Activated gamma-delta T cell treated with Interleukin-2 at 50 U/mL for 16 hours (primary cell): ENCODE measurements at places on chromosomes 2 and 18.

DNA sequence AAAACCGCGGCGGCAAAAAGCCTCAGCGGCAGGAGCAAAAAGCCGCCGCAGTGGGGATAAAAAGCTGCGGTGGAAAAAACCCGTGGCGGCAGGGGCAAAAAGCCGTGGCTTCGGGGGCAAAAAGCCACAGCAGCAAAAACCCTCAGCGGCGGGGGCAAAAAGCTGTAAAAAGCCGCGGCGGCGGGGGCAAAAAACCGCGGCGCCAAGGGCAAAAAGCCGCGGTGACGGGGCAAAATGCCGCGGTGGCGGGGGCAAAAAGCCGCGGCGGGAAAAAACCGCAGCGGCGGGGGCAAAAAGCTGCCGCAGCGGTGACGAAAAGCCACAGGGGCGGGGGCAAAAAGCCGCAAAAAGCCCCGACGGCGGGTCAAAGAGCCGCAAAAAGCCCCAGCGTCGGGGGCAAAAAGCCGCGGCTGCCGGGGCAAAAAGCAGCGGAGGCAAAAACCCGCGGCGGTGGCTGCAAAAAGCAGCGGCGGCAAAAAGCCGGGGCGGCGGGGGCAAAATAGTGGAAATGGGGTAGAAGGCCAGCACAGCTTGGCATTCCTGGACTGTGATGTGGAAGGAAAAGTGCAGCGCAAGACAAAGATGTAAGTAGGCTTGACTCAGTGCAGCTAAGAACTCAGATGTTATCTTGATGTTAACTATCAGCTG lies 151.8 kb downstream of the ANKRD30BL start:
- DNase-seq: no peak

DNA sequence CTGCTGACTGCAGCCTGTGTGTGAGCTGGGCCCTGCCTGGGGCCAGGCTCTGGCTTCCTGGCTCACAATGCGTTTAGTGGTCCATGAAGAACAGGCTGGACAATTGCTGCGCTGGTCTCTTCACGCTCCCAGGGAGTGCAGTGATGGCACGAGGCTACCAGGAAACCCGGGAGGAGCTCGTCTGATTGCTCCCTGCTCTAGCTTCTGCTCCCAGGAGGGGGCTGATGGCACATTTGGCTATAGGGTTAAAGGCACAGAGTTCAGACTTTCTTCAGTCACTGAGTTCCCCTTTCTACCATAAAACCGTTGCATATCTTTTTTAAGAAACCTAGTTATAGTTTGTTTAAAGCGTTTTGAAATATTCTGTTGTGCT lies 60.1 kb downstream of the KCNF1 start:
- DNase-seq: no peak

GRCh38 chr2:195646424-195646823 lies 10.6 kb upstream of the SLC39A10 start:
- no peak for DNase-seq

GRCh38 chr18:70503060-70503459 lies 214.2 kb downstream of the SOCS6 start:
- no peak for DNase-seq

DNA sequence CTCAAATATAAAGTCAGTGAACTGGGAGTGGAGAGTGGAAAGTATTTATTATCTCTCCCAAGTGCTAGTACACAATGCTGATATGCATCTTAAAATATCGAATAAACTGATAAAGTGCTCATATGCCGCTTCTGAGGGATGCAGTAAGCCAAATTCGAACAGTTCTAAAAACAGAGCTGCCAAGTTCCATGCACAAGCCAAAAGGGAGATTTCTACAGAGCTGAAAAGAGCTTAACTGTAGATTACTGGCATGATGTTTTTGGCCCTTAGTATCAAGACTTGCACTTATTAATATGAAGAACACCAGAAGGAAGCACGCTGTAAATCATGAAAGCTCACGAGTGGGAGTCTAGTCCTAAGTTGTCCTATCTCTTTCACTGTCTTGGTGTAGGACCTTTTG lies 7.9 kb downstream of the TMEFF2 start:
- no peak for DNase-seq

DNA sequence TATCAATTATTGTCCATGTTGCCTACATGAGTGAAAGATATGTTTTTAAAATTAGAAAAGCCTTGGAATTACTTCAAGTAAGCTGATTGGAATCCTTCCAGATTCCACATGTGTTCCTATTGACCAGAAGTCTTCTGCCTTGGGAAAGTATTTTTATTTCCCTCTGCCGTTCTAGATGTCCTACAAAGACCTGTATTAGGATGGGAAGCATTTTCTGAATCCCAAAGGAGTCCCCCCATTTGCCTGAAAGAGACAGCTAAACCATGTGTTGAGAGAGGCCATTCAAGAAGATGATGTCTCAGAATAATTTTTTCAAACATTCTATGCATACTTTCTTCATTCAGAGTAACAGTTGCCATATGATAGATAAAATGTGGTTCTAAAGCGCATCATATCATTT lies 19.0 kb upstream of the MYO1B start:
- no peak for DNase-seq

DNA sequence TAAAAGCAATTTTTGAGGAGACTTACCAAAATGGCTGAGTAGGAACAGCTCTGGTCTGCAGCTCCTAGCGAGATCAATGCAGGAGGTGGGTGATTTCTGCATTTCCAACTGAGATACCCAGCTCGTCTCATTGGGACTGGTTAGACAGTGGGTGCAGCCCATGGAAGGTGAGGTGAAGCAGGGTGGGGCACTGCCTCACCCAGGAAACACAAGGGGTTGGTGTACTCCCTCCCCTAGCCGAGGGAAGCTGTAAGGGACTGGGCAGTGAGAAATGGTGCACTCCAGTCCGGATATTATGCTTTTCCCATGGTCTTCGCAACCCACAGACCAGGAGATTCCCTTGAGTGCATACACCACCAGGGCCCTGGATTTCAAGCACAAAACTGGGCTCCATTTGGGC lies 419.0 kb downstream of the NUP35 start:
- no peak for DNase-seq

GRCh38 chr18:47995654-47996053 lies 65.2 kb upstream of the SMAD2 start:
- DNase-seq: no peak

DNA sequence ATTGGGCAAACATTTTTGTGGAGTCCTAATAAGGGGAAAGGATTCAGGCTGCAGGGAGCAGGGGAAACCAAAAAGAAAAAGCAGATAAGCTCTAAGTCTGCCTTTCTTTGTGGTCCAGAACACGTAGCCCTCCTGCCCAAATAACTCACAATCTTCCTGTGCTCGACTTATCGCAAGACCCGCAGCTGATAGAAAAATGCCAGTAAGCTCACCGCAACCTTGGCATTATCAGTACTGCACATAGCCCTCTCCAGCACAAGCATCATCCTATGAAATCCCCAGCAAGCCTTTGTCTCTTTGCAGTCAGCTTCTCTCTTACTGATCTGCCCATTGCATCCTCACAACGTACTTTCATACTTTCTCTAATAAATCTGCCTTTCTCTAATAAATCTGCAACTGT lies 202.4 kb upstream of the HNRNPA3 start:
- DNase-seq: no peak

DNA sequence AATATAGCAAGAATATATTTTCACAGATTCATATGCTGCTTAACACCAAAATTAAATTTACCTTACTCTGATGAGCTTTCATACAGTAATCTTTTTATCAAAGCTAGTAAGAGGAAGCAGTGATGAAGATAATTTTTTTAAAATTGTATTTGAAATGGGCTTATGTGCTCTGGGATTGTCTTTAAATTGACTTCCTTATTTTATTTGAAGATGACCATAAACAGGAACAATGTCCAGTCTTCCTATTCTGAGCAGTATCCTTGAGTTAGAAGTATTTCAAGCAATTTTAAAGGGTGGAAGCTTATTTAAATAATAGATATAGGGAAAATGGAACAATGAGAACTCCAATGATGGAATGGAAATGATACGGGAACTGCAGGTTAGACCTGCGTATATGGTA lies 211.6 kb downstream of the MCFD2 start:
- no peak for DNase-seq

GRCh38 chr2:103963146-103963725 lies 890.7 kb upstream of the POU3F3 start:
- no peak for DNase-seq

DNA sequence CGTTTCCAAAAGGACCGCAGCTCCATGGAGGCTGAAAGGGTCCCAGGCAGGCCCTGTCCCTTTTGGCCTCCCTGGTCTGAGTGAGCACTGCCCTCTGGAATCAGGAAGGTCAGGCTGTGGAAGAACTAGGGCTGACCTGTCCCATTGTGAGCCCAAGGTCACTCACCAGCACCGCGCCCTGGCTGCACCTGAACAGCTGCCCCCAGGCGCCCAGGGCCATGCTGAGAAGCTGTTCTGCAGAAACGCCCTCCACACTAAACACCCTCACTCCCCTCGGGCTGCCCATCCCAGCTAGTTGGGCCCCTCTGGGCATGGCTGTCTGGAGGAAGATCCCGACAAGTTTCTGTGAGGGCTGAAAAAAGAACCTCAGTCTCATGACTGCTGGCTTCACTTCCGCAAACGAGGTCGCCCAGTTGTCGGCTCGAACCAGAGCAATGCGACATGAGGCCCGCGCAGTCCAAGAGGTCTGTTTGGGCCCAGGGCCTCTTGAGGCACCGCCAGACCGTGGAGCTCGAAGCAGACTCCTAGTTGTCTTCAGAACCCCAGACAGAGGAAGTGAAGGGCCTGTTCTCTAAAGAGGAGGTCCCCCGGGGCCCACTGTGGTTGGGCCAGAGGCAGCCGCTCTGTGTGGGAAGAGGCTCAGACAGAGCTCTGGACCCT lies 64.4 kb downstream of the INPP5D start:
- no peak for DNase-seq

GRCh38 chr2:12577567-12578253 lies 139.0 kb upstream of the TRIB2 start:
- DNase-seq: no peak

- no peak for DNase-seq
Observed at GRCh38 chr18:57833441-57834101, 30.5 kb upstream of the ATP8B1 start.

GRCh38 chr2:2107141-2107540 lies 223.9 kb downstream of the MYT1L start:
- DNase-seq: no peak

GRCh38 chr2:75162259-75162658 lies 37.1 kb downstream of the TACR1 start:
- DNase-seq: no peak

- no peak for DNase-seq
Observed at GRCh38 chr2:175631245-175631623, 370.8 kb downstream of the LNPK start.

DNA sequence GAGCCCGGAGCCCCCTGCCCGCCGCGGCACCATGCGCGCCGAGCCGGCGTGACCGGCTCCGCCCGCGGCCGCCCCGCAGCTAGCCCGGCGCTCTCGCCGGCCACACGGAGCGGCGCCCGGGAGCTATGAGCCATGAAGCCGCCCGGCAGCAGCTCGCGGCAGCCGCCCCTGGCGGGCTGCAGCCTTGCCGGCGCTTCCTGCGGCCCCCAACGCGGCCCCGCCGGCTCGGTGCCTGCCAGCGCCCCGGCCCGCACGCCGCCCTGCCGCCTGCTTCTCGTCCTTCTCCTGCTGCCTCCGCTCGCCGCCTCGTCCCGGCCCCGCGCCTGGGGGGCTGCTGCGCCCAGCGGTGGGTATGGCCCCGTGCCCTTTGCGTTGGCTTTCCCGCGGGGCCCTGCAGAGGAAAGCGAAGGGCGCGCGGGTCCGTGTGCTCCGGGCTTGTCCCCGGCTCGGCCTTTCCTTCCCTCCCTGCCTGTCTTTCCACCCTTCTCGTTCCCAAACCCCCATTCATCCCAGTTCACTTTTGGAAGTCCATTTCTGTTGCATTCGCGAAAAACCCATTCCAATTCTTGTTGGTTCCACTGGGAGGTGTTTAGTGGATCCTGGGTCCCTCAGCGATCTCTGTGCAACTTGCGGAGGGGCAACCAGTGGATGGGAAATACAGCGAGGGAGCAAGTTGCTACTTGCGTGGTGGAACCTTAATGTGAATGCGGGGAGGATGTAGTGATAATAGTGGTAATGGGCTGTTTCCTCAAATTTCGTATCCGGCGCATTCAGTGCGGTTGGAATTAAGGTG lies 599 bp downstream of the ADAM23 start:
- no peak for DNase-seq

GRCh38 chr2:10982931-10983701 lies 71.4 kb downstream of the KCNF1 start:
- DNase-seq: no peak

DNA sequence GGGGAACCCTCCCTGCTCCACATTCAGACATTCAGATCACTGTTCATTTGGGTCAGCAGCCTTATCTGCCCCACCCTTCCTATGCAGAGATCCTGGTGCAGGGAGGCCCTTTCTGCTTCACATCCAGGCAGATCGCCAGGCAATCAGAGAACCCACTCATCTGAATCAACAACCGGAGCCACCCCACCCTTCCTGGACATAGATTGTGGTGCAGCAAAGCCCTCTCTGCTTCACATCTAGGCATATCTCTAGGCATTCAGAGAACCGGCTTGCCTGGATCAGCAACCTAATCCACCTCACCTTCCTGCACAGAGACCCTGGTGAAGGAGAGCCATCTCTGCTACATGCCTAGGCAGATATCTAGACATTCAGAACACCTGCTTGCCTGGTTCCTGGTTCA lies 184.5 kb upstream of the CNTNAP5 start:
- no peak for DNase-seq

- DNase-seq: peak; percentile 29
Observed at GRCh38 chr2:12718711-12719399, 2.1 kb downstream of the TRIB2 start.
